Activated naive CD8-positive, alpha-beta T cell treated with anti-CD3 and anti-CD28 coated beads for 36 hours (primary cell): ENCODE measurements at places on chromosomes 11 and 22.

DNA sequence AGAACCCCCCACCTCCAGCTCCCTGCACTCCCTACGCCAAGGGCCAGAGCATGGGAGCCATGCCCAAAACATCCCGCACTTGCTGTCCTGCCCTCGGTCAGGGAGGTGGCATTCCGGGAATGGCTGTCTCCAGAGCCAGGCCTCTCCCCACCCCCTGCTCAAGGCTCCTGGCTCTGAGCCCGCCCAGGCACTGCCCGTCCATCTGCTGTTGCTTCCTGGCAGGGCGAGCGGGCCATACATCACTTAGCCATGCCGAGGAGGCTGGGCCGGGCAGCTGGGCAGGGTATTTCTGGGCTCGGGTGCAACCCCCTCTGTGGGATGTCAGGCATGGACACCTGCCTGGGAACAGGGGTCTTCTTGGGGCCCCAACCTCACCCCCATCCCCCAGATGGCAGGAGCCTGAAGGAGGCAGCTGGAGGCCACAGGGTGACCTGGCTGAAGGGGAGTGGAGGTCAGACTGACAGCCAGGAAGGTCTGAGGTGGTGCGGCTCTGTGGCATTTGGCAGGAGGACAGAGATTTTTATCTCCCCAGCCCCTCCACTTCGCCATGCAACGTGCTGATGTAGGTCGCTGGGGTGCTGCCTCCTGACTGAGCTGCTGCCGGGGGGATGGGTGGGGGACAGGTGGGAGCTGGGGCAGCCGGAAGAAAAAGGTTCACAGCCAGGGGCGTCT, 8.7 kb upstream of the CABP7 start:
- DNase-seq: no peak

DNA sequence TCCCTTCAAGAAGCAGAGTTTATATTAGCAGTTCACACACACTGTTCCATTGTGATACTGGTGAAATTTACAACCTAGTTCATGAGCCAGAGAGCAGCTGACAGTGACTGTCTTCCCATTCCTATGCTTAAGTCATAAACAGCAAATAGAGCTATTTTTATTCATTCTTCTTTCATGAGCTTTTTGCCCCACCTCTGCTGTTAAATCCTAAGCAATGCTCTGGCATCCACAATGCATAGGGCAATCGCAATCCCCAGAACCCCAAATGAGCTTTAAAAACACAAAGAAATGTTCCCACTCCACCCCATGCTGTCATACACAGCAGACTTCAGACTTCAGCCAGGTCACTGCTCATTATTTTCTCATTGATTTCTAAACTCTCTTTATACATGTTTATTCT, 307.5 kb downstream of the ETS1 start:
- DNase-seq: no peak

DNA sequence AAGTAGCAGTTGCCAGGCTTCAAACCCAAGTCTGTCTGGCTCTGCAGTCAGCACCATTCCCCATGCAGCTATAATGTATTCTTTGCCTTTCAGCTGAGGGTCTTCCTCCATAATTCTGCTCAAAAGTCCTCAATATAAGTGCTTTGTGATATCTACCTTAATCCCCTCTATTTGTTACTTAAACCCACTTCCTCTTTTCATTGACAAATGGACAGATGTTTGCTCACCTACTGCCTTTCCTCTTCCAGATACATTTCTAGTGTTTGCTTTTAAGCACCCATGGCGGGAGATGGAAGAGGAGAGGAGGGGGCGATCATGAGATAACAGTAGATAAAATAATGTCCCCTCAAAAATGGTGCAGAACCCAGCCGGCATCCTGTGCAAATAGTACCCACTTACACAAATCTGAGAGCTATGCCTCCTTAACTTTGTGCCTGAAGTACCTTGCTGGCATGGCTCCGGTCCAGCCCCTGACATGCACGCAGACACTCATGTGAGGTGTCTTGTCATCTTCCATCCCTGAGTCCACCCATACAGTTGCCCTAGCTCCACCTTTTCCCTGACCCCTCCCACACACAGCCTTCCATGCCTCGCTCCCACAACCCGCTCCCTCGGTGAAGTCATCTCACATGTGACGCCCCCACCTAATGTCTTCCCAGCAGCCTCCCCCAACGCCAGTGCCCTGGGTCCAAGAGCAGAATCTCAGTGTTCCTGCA, 109.6 kb downstream of the TRIM29 start:
- no peak for DNase-seq

DNA sequence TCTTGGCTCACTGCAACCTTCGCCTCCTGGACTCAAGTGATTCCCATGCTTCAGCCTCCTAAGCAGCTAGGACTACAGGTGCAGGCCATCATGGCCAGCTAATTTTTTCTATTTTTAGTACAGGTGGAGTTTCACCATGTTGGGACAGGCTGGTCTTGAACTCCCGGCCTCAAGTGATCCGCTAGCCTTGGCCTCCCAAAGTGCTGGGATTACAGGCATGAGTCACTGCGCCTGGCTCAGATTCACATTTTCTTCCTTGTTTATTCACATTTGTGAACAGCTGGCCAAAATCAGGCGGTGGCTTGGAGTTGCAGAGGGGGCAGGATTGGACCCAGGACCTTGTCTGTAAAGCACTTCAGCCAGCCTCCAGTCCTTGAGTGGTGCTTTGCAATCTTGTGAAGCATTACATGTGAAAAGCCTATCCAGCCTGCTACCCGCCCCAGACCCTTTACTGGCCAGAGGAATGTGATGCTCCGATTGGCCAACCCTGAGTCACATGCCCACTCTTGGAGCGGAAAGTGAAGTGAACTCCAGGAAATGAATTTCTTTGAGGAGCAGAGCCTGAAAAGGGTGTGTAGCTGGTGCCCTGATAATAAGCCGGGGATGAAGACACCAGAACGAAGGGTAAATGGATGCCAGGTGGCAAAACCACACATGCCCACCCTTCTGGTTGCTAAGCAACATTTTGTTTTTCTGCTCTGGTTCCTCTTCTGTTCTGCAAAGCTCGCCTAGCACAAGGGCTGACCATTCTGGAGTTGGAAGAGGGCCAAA, 62.6 kb upstream of the PTPRJ start:
- no peak for DNase-seq

DNA sequence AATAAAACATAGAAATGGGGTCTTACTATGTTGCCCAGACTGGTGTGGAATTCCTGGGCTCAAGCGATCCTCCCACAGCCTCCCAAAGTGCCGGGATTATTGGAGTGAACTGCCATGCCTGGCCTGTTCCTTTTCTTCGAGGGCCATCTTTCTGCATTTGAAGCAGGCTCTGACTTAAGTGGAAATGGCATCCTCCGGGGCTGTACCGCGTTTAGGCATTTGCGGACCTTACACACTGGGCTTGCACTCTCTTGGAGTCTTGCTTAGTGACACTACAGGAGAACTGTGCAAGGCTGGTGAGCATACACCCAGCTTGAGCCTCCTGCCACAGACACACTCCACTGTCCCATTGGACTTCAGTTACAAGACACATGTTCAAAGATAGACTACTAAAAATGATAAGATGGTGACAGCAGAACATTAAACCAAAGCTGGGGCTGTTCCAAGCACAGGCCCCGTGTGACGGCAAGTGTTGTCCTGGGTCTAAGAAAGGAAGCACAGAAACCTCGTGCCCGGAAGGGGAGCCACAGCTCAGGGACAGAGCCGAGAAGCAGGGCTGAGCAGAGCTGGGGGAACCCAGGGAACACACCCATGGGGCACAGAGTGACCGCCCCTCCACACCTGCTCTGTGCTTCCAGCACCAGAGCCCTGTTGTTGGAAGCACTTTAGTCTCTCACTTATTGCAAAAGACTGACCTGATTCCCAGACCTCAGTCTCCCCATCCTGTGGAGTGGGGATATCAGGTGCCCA, 59.0 kb upstream of the SHANK2 start:
- no peak for DNase-seq

DNA sequence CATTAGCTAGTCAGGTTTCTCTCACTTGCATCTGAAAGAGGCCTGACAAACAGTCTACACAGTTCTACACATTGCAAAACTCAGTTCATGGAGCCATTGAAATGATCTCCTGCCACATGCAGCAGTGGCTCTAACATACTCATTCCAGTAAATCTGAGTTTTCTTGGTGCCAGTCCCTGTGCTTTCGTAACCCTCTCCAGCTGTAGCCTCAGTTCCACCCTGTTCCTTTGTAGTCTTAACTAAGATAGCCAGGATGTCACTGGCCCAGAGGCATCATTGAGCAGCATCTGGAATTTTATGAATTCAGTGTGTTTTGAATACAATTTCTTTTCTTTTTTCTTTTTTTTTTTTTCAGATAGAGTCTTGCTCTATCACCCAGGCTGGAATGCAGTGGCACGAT, 37.4 kb upstream of the ZBED5 start:
- no peak for DNase-seq

DNA sequence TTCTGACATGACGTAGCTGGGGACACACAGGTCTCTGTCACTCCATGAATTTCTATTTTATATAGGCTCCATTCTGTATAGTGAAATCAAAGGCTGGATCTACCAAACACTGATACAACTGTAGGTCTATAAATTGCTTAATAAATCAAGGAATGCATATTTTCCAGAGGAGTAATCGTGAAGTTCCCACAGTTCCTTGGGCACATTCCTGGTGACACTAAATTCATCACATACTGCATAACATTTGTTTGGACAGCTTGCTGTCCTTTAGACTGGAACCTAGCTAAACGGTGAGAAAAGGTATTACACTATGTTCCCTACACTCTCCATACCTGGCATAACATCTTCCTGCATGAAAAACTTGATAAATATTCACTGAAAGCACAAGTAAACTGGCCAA, 41.6 kb upstream of the UCP3 start:
- no peak for DNase-seq

- DNase-seq: no peak
These were observed 52.1 kb upstream of the HTATIP2 start for GRCh38 chr11:20311444-20311843.

DNA sequence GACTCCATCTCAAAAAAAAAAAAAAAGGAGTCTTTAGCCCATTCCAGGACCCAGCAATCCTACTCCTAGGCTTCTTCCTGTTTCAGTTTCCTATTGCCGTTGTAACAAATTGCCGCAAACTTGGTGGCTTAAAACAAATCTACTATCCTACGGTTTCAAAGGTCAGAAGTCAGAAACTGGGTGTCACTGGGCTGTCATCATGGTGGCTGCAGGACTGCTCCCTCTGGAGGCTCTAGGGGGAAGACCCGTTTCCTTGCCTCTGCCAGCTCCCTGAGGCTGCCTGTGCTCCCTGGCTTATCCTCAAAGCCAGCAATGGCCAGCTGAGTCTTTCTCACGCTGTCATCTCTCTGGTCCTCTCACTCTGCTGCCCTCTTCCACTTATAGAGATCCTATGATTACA, 8.7 kb upstream of the DAGLA start:
- DNase-seq: no peak

DNA sequence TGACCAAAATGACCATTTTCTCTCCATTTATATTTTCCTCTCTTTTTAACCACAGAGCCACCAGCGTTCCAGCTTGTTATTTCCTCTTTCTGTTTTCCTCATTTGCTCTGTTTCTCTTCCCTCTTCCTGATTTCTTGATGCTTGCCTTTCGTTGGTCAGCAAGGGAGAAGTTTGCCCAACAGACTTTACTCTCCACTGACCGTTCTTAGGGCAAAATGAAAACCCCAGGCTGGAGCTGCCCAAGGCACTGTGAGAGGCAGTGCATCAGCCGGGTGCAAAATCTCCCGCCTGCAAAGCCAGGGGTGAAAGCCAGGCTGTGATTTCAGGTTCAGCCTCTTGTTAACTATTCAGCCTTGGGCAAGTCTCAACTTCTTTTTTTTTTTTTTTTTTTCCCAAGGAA, 26.1 kb upstream of the APLP2 start:
- no peak for DNase-seq

- no peak for DNase-seq
These were observed 21.2 kb downstream of the ARL14EP start for GRCh38 chr11:30344085-30344484.

DNA sequence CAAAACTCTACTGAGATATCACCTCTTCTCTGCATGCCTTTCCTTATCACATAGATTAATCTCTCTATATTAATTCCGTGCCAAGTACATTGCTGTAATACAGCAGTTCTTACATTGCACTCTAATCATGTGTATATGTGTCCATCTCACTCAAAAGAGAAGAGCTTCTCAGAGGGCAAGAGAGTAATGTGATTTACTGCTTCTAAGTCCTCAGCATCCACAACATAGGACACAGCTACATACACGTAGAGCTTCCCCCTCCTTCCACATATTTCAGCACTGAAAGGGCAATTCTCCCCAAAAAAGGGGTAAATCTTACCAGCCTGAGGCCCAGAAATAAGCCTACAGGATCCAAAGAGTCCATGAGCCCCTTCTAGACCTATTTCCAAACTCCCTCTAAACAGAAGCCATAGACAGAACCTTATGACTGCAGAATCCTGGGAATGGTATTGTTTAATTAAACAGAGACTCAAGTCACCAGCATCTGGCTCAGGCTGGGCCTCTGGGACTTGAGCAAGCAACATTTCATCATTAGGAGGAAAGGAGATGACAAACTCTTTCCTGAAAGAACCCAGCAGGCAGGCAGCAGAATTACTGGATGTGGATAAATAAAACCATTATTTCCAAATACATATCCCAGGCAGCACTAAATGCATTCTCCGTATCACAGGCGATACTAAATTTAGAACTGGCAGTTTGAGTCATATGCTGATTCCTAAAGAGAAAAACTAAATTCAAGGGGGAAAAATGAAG, 87.2 kb downstream of the KCNC1 start:
- no peak for DNase-seq

GRCh38 chr11:68677432-68677831, 6.9 kb upstream of the GAL start:
- DNase-seq: no peak

- DNase-seq: no peak
These were observed 817 bp downstream of the ARL2 start for GRCh38 chr11:65014726-65015227.
